ENCODE measurements at places on chromosomes 1 and 21. TPM values are rescaled to one million over a fixed set of nuclear protein-coding genes. Genes with fewer than 3 reads are reported as not detected.
A peak's percentile ranks its signal among the peaks of the same experiment; 100 is the strongest.

GRCh38 chr1:57252597-57253294 lies 171.1 kb downstream of the DAB1 start:
- DNase-seq: no peak

Gene UTS2
- polyA plus RNA-seq: not detected

GRCh38 chr1:16212251-16212961 lies at the start of gene ARHGEF19:
ARHGEF19 (minus strand) TSS chr1:16212652; CDS start chr1:16209054, 3,598 bp downstream.
- peak; percentile 77 for DNase-seq

- DNase-seq: no peak
These were observed at the start of gene SYNC for GRCh38 chr1:32702599-32703478. SYNC (minus strand) TSS chr1:32702770; CDS start chr1:32702660, 110 bp downstream.

GRCh38 chr1:203505526-203506204 lies 11.7 kb downstream of the OPTC start:
- no peak for DNase-seq

GRCh38 chr1:18116777-18117176 lies 9.2 kb downstream of the IGSF21 start:
- no peak for DNase-seq

GRCh38 chr21:38333301-38334272 lies 76.8 kb downstream of the KCNJ15 start:
- no peak for DNase-seq

- no peak for DNase-seq
These were observed 32.2 kb downstream of the PADI6 start for GRCh38 chr1:17404034-17404684.

GRCh38 chr1:84298684-84299535 lies 2.6 kb upstream of the SAMD13 start:
- DNase-seq: no peak

- no peak for DNase-seq
These were observed 1.4 kb upstream of the ATP1B1 start for GRCh38 chr1:169105087-169105433.

Gene GJB3
- polyA plus RNA-seq: 0.32 TPM

Gene ANGPTL3
- 12.7 TPM for polyA plus RNA-seq

GRCh38 chr1:162138599-162139181 lies 69.2 kb downstream of the NOS1AP start:
- DNase-seq: no peak

DNA sequence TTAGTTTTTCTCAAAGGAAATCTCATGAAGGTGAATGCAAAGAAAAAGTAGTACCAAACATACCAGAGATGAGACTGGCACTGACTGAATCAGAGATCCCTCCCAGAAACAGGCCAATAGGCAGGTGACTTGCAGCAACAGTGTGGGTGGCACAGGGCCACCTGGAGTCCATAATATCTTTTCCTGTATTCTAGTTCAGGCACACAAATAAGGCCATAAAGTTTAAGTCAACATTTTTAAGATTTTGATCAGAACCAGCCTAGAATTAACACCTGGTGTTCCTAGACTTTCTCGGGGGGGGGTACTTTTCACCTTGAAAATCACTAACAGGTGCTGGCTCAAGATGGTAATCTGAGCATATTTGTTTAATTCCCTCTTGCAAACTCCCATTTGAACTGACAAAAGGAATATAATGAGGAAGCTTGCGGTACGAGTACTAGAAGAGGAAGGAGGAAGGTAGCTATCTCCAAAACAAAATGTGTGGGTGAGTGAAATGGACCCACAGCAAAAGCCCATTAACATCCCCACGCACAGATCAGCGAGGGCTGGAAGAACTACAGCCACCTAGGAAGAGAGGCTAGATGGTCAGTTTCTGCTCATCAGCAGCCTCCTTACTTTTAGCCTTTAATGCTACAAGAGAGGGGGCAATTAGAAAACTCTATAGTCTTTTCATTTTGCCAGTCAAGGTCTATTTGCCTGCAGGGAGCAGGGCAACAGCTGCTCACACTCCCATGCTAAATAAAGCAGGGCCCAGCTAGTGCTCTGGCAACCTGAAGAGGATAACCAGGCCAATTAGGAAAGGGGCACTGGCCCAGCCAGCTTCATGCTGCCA lies 18.9 kb downstream of the SDE2 start:
- DNase-seq: no peak

Gene PCP4
- 13.7 TPM for polyA plus RNA-seq

Gene GABPB2
- polyA plus RNA-seq: 15.8 TPM

Gene OR2C3
- 0.44 TPM for polyA plus RNA-seq

GRCh38 chr1:119002028-119002686 lies 14.0 kb upstream of the TBX15 start:
- no peak for DNase-seq

DNA sequence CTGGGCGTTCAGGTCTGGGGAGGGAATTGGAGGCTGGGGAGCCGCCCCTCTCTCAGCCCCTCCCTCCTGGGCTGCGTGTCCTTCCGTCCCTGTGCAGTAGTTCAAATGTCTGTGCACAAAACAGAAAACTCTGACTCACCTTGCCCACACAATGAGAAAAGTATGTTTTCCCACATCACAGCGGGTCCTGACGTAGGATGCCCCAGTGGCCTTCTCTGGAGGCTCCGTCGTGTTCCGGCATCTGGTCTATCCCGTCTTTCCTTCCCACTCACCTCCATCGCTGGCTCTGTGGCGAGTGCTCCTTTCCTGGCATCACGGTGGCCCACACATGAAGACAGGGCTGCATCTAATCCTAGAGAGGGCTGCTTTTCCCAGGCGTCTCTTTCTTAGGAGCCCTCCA lies 224.0 kb downstream of the KAZN start:
- DNase-seq: no peak

Gene S1PR1
- polyA plus RNA-seq: 18.8 TPM

DNA sequence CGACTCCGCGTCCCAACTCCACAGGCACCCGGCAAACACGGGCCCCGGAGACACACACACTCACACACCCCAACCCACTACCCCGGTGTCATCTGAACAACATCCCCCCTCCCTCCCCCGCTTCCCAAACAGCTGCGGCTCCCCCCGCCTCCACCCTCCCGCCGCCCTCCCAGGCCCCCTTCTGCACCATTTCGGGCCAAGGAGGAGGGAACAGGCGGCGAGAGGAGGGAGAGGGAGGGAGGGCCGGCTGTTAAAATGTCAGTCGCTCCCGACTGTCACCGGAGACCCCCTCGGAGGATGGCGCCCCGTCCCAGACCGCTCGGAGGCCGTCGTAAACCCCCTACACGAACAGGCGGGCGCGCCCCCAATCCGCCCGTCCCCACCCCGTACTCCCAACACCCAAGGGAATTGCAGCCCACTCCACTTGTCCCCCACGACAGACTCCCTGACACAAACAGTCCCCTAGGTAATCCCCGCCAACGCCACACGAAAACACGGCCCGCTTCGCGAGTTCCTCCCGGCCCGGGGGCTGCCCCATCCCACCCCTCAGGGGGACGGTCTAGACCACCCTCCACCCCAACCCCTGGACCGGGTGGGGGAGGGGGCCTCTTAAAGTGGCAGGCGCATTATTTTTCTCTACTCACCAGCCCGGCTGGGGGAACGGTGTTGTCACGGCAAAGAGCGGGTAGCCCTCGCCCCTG lies 583 bp downstream of the MEF2D start:
- no peak for DNase-seq

Gene FNDC10
- 3.2 TPM for polyA plus RNA-seq

GRCh38 chr1:237884237-237884636 lies 6.5 kb downstream of the ZP4 start:
- DNase-seq: no peak

Gene LDLRAD1
- polyA plus RNA-seq: 0.07 TPM

GRCh38 chr1:67605209-67605780 lies 79.7 kb upstream of the GADD45A start:
- DNase-seq: no peak

Gene NRDC
- polyA plus RNA-seq: 149 TPM

DNA sequence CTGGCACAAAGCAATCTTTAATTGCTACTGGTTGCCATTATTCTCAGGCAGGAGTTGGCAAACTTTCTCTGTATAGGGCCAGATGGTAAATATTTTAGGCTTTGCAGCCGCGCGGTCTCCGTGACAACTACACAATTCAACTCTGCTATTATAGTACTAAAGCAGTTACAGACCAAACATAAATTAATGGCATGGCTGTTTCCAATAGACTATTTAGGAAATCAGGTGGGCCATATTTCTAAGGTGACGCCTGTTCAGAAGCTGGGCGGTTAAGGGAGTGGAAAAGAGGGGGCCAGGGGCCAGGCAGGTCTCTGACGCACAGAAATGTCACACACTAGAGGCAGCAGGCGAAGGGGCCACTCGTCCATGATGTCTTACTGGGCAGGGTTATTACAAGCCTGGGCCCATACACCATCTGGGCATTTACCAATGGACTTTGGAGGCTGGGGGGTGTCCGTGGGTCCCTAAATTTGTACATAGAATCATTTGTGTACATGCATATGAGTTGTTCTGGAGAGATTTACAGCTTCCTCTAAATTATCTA lies 80.1 kb downstream of the STUM start:
- no peak for DNase-seq

All from renal cortex interstitium (tissue), 15 donors.